ENCODE measurements at places on chromosomes 1 and 21.

GRCh38 chr1:220380885-220381284 is 108.6 kb upstream of the RAB3GAP2 start:
- DNase-seq = no peak

- DNase-seq = no peak
These were observed 109.4 kb downstream of the GIPC2 start for GRCh38 chr1:78155121-78155520.

GRCh38 chr1:73366734-73367413 is 831.1 kb downstream of the LRRIQ3 start:
- DNase-seq = no peak

DNA sequence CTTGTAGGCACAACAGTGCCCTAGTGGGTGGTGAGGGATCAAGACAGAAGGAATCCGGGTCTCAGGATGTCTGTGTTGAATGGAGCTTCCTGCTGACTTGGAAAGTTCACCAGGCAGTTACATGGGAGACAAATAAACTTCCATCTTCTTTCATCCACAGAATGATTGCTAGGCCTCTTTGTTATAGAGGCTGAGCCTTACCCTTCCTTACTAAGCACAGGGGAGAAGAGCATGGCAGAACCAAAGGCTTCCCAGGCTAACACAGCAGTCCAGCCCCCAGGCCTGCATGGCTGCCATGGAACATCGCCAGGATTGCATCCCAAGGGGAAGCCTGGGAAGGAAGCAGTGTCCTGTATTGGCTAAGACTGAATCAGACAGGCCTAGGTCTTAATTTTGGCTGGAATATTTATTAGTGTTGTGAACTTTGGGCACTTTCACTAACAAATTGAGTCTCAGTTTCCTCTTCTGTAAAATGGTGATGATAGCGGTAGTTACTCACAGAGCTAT is 18.7 kb downstream of the HEYL start:
- no peak for DNase-seq

DNA sequence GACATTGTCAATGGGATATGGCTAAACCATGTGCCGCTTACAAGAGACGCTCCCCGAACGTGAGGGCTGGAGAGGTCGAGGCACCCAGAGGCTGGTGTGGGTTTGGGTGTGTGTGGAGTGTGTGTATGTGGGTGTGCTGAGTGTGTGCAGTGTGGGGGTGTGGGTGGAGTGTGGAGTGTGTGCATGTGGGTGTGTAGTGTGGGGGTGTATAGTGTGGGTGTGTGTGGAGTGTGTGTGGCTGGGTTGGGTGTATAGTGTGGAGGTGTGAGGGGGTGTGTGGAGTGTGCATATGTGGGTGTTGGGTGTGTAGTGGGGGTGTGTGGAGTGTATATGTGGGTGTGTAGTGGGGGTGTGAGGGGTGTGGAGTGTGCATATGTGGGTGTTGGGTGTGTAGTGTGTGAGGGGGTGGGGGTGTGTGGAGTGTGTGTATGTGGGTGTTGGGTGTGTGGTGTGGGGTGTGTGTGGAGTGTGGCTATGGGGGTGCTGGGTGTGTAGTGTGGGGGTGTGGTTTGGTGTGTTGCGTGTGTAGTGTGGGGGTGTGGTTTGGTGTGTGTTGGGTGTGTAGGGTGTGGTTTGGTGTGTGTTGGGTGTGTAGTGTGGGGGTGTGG is 42.2 kb downstream of the SLC19A1 start:
- no peak for DNase-seq

DNA sequence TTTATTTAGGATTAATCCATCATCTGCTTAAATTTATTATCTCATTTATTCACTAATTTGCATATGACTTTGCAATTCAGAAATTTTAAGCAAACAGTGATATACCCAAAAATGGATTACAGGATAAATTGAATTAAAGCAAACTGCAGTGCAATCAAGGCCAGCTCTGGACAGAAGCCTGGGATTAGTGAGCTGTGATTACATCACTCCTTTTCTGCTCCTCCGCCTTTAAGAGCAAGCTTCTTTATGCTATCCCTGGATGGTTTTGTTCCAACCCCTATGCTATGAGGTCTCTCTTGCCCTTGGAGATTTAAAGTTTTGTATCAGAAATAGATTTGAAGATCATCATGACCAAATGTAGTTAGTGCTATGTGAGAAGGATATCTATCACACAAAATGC is 32.6 kb downstream of the GPR52 start:
- no peak for DNase-seq

- DNase-seq = no peak
These were observed 4.3 kb downstream of the THEM4 start for GRCh38 chr1:151905070-151905442.

DNA sequence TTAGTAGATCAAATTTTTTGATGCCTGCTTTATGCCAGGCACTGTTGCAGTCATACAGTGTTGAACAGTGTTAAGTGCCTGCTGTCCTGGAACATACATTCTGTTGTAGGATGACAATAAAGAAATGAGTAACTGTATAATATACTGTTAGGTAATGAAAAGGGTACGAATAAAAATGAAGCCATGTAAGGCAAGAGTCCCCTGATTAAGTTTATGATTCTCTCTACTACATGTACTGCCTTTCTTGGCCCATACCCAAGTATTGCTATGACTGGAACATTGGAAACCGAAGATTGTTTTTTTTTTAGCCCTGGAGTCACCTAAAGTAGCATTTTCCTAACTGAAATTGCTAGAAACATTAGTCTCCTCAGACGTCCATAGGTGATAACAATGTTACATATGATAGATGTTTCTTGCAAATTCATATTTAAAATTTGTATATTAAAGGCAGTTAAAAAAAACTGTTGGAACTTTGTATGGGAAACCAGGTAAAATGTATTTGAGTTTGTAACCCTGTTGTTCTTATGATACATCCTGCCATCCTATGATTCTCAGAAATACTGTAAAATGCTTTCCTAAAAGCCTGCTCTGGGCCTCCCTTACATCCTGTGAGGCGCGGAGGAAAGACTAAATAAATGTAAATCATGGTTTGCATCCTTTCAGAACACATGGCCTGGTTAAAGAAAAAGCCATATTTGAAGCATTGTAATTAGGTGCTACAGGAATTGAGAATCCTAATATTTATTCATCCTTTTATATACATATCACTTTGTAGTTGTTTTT is 5.8 kb downstream of the ATP5PB start:
- no peak for DNase-seq

- no peak for DNase-seq
These were observed 463 bp upstream of the PRRC2C start for GRCh38 chr1:171484760-171485374.

- DNase-seq = no peak
These were observed 39.0 kb downstream of the TMCC2 start for GRCh38 chr1:205266611-205267305.

- DNase-seq = no peak
These were observed 12.4 kb upstream of the TBX15 start for GRCh38 chr1:119000371-119001180.

DNA sequence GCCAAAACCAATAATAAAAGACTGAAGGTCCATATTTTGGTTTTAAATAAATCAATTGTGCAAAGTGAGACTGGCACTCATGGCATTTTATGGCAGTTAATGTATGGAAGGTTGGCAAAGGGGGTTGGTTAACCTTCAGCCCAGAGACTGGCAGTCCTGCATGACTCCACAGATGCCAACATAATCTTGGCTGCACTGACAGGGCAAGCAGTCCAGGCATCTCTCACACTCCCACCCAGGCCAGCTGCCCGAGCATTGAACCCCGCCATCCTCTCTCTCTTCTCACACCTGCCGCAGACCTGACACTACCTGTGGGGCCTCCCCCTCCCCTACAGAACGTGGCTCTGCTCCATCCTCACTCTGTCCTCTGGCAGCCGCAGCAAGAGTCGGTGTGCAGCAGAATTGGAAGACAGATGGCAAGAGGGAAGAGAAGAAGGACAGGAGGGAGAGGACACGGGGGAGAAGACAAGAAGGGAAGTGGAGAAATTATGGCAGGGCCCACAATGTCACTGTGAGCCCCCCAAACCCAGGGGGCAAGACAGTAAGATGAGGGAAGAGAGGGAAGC is 43.7 kb downstream of the ITPKB start:
- no peak for DNase-seq

GRCh38 chr1:113692824-113693431 is 66.4 kb downstream of the PHTF1 start:
- DNase-seq = no peak

- DNase-seq = peak; percentile 72
These were observed at the start of gene RAB4A for GRCh38 chr1:229270547-229271447. Gene RAB4A, plus strand, starts transcription at chr1:229271111. Its CDS starts 229 bp downstream, at chr1:229271340.

GRCh38 chr21:37936010-37936785 is 19.9 kb upstream of the KCNJ6 start:
- no peak for DNase-seq

DNA sequence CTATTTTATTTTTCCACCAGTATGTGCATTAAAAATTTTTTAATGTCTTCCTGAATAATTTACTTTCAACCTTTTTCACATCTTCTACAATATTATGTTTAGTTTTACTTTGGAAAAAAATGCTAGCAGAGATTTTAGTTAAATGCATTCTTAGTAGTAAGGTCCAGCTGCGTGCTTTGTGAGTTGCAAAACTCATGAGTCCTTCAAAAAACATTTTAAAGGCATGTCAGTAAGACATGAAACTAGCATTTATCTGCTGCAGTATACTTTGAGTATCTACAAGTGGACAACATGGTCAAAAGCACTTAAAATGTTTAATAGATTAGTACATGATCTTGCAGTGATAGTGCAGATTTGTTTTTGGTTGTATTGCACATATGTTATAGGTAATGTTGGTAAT is 139.0 kb downstream of the HS2ST1 start:
- DNase-seq = no peak

- DNase-seq = no peak
These were observed 19.5 kb downstream of the SUSD4 start for GRCh38 chr1:223344491-223344890.

DNA sequence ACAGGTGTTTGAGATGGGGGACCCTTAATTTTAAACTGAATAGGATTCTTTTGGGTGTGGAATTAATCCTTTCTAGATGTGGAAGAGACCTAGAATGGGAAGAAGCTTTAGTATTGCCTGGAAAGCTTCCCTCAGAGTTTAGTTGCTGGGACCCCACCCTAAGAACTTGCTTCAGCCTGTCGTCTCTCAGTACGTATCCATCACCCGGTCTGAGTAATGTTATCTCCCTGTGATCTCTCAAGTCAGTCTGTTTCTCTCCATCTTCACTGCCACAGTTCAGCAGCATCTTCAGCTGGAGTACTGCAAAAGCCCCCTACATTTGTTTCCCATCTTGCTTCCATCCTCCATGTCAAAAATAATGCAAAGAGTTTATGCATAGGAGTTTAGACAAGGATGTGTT is 28.9 kb downstream of the CNST start:
- DNase-seq = no peak

DNA sequence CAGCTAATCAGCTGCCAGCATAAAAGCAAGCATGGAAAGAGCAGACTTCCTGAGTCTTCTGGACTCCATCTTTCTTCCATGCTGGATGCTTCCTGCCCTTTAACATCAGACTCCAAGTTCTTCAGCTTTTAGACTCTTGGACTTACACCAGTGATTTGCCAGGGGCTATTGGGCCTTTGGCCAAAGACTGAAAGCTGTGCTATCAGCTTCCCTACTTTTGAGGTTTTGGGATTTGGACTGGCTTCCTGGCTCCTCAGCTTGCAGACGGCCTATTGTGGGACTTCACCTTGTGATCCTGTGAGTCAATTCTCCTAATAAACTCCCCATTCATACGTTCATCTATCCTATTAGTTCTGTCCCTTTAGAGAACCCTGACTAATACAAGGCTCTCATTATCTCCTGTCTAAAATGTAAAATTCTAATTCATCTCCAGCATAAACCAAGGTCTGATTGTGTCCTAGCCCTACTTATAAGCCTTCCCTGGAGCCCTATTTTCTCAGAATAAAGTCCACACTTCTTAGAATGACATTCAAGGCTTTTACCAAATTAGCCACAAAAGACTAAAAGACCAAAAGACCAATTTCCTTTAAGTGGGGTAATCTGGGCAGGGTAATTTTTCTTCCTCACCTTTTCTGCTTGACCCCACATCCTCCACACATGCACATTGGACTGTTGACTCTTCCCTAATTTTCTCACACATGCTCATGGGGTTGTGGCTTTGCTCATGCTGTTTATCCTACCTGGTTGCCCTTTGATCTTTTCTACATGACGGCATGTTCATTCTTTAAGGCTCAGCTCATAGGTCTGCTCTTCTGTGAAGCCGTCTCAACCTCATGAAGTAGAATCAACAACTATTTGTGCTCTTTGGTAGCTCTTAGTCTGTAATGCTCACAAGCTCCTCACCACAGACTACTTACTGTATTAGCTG is 18.1 kb upstream of the ENAH start:
- no peak for DNase-seq

DNA sequence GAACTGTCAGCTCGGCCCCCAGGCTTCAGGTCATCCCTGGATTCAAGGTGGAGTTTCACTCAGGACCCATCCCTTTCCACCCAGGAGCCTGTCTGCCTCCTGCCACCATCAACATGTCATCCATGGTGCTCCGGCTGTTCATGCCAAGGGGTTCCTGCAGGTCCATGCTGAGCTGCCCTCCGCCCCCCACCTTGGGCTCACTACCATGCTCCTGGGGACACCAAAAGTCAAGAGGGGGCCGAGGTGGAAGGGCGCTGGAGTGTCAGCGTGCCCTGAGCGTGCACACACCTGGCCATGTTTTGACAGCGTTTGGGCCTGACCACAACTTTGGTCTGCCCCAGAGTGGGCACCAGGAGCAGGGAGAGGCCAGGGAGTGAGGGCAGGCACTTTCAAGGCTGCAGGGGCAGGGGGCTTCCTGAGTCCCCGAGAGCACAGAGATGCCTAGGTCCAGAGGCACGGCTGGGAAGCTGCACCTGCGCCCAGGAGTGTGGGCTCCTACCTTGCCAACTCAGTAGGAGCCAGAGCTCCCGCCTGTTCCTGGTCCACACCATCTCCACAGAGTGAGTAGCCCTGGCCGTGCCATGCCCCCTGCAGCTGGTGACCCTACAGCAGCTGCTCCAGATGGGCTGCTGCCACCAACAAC is 639.6 kb upstream of the ZP4 start:
- DNase-seq = no peak

- no peak for DNase-seq
These were observed 12.7 kb upstream of the WDR26 start for GRCh38 chr1:224447251-224447650.

GRCh38 chr1:99501871-99502270 is 144.0 kb upstream of the PALMD start:
- DNase-seq = no peak

DNA sequence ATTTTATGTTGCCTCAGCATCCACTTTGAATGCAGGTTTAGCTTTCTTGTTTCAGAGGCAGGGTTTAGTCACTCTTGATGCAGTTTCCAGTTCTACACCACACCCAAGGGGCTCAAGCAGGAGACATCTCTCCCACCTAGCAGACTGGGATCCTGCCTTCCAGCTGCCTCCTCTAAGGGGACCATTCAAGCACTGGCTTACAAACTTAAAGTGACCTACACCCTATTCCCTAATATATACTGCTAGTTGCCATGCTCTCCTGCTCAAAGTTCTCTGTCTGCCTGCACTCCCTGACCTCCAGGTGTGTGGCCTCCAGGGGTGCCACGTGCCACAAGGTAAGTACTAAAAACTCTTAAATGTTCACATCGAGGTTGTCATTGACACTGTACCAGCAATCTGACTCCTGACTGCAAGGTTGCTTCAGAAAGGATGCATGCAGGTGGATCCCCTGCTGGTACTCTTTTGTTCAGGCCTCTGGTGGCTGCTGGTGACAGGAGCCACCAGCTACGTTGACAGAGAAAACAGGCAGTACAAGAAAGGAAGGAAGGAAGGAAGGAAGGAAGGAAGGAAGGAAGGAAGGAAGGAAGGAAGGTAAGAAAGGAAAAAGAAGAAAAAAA is 185.9 kb downstream of the COQ8A start:
- DNase-seq = no peak

- peak; percentile 56 for DNase-seq
These were observed at the start of gene POU2F1 for GRCh38 chr1:167220537-167221125. Gene POU2F1, plus strand, starts transcription at chr1:167220886. Its CDS starts 12 bp downstream, at chr1:167220898.
